ENCODE measurements at places on chromosomes 2 and 18.

GRCh38 chr2:84486441-84487115 lies 27.5 kb upstream of the SUCLG1 start:
- DNase-seq, result peak; percentile 76

DNA sequence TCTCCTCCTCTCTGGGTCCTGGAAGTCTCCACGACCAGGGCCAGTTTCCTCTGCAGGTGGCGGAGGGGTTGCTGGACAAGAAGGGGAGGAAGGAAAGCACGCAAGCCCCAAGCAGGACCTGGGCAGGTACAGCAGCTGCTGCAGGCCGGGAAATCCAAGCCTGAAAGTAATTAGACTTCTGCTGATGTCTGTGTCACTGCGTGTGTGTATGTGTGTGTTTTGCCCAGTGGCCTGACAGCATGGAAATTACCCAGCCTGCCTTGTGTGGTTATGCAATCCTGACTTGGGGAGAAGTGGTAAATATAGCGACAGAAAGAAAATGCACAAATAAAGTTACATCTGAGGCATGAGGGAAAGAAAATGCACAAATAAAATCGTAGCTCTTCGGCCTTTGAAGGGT lies 121.8 kb upstream of the ZBTB14 start:
- no peak for DNase-seq

DNA sequence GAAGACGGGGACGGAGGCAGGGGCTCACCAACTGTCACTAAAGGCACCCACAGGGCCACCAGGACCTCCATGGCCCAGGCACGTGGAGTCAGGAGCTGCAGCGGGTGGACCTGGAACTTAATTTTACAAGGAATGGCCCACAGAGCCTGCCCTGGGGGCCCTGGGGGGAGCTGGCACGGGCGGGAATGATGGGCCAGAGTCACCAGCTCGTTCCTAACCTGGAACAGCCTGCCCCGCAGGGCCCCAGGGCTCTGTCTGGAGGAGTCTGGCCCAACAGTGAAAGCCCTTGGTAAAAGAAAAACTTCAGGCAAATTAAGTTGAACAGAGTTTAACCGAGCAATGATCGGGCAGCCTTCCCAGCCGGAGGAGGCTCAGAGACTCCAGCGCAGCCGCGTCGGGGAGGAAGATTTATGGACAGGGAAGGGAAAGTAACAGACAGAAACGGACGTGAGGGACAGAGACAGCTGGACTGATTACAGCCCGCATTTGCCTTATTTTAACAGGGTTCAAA lies 118.4 kb upstream of the TMEM18 start:
- no peak for DNase-seq

GRCh38 chr18:50967714-50968661 lies at the start of gene ELAC1:
ELAC1 (plus strand) TSS chr18:50968040; CDS start chr18:50974405, 6,365 bp downstream.
- peak; percentile 85 for DNase-seq

- DNase-seq, result no peak
Measured at GRCh38 chr2:84851876-84852275, 29.0 kb downstream of the TRABD2A start.

- no peak for DNase-seq
Measured at GRCh38 chr2:206970589-206971360, 31.5 kb downstream of the CPO start.

- no peak for DNase-seq
Measured at GRCh38 chr2:103169861-103170260, 408.0 kb downstream of the TMEM182 start.

DNA sequence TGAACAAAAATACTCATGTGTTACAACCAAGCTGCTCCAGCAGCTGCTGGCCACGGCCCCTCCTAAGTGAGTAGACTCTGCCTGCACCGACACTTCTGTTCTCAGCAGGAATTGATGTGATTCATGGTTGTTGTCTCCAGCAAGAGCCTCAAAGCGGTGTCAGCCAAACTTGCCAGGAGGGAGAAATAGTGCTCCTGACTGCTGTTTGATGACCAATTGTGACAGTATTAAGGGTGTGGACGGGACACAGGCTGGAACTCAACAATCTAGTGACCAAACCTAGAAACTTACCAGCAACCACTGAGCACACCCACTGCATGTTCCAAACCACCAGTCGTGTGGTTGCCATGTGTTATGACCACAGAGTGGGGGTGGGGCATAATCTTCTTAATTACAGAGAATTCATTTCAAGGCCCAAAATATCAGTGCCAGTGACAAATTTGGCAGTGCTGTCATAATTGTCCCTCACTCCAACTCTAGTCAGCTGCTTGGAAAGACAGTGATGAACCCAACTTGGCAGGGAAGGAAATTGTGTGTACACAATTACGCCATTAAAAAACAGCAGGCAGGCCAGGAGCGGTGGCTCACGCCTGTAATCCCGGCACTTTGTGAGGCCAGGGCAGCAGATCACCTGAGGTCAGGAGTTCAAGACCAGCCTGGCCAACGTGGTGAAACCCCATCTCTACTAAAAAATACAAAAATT lies 30.4 kb downstream of the FBLN7 start:
- DNase-seq, result no peak

GRCh38 chr2:128309280-128310093 lies 9.2 kb downstream of the HS6ST1 start:
- peak; percentile 87 for DNase-seq

- DNase-seq, result no peak
Measured at GRCh38 chr2:207549145-207549544, 19.4 kb downstream of the CREB1 start.

GRCh38 chr2:168424971-168425370 lies 31.1 kb upstream of the CERS6 start:
- DNase-seq, result no peak

DNA sequence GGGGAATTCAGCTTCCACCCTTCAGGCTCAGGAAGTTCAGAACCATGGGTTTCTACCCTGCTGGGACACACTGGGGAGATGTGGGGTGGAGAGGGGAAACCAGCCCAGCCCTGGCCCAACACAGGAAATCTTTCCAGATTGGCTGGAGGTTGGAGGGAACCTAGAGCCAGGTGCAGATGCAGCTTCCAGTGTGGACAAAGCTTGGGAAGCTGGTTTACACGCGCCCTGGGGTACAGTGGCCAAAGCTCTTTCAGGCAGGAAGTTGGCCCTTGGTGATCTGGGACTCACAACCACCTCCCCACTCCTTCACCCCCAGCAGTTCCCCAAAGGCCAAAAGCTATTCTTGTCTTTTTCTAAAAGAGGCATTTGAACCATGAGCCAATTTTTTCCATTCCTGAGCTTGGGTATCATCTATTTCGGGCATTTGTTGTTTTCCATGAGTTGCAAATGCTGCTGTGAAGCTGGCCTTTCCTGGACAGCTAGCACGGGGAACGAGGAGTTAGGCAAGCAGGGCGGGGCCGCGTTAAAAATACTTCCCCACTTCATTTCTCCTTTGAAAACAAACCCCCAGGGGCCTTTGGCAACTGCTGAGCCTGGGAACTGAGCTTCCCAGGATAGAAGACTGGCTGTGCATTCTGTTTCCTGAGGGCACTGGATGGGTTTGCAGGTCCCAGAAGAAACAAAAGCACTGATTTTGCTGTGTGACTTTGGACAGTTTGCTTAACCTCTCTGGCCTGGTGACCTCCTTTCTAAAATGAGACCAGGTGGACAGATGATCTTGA lies 3.1 kb upstream of the ARID5A start:
- no peak for DNase-seq

DNA sequence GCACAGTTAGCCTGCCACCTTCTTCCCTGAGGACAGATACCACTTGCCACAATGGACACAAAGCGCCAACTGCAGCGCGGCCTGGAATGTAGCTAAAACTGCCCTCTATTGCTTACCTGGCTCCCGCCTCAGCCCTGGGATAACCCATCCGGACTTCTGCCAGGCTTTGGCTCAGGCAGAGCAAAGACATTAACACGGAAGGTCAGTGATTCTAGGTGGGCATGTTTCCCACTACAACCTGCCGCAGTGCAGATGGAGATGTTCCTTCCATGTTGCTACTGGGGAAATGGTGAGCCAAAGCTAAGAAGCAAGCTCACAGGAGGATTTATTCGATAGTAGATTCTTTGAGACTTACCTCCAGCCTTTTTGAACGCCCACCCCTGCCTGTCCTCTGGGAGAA lies 74.8 kb downstream of the XDH start:
- DNase-seq, result no peak

- DNase-seq, result no peak
Measured at GRCh38 chr2:220574038-220574437, 946.6 kb downstream of the SLC4A3 start.

- DNase-seq, result no peak
Measured at GRCh38 chr2:146477383-146477782, 1367.4 kb upstream of the ACVR2A start.

- DNase-seq, result no peak
Measured at GRCh38 chr2:20662308-20662937, 4.5 kb upstream of the GDF7 start.

GRCh38 chr2:1541819-1542475 lies 128.7 kb downstream of the TPO start:
- DNase-seq, result peak; percentile 1

- no peak for DNase-seq
Measured at GRCh38 chr2:234290671-234291070, 206.2 kb downstream of the ARL4C start.

- DNase-seq, result no peak
Measured at GRCh38 chr2:126756125-126756524, 100.2 kb downstream of the GYPC start.

DNA sequence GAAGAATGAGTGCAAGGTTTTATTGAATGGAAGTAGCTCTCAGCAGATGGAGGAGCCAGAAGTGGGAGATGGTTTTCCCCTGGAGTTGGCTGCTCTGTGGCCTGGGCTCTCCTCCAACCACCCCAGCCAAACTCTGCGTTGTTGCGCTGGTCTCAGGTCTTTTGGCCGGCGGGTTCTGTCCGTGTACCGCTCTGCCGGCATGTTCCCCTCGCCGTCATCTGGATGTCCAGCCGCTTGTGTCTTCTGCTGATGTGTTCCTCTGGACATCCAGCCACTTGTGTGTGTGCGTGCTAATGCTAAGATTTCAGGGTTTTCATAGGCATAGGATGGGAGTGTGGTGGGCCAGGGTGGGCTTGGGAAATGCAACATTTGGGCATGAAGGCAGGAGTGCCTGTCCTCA lies 1311.3 kb upstream of the TMEFF2 start:
- DNase-seq, result no peak
